ENCODE measurements at places on chromosomes 7 and 10.

- DNase-seq, result no peak
These were observed 2.1 kb downstream of the SLC25A40 start for GRCh38 chr7:87874066-87874465.

- DNase-seq, result no peak
These were observed 33.3 kb upstream of the OTUD1 start for GRCh38 chr10:23405540-23405939.

DNA sequence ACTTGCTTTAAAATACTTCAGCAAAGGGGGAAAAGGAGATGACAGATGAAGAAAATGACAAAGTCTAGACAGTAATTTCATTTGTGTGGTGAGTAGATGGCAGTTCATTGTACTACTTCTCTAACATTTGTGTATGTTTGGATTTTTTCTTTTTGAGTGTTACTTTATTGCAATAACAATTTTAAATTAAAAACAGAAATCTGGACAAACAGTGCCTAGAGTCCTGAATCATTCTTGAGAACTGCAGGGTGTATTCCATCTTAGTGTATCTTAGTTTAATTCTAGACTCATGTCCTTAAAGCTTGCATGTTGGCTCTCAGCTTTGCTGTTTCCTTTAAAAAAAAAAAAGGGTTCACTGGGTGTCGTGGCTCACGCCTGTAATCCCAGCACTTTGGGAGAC, 31.1 kb downstream of the HOXA1 start:
- DNase-seq, result no peak

DNA sequence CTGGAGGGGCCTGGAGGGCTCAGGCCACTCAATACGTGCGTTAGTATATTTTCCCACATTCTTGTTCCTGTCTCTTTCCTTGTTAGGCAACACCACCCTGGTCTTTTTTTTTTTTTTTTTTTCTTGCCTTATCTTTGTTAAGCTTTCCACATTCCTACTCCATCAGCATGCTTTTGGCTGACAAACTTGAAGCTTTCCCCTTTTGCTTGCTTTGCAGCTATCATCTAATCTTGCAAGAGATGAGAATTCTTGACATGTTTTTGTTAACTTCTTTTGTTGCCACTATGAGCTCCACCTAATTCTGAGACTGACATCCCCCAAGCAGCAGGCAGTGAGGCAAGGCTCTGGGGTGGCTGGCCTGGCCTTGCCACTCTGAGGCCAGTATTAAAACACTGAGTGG, 52.5 kb upstream of the NRP1 start:
- no peak for DNase-seq

GRCh38 chr7:55339033-55340000, 25.8 kb upstream of the LANCL2 start:
- DNase-seq, result no peak

- peak; percentile 44 for DNase-seq
These were observed 52.1 kb downstream of the CFAP46 start for GRCh38 chr10:132890301-132890700.

DNA sequence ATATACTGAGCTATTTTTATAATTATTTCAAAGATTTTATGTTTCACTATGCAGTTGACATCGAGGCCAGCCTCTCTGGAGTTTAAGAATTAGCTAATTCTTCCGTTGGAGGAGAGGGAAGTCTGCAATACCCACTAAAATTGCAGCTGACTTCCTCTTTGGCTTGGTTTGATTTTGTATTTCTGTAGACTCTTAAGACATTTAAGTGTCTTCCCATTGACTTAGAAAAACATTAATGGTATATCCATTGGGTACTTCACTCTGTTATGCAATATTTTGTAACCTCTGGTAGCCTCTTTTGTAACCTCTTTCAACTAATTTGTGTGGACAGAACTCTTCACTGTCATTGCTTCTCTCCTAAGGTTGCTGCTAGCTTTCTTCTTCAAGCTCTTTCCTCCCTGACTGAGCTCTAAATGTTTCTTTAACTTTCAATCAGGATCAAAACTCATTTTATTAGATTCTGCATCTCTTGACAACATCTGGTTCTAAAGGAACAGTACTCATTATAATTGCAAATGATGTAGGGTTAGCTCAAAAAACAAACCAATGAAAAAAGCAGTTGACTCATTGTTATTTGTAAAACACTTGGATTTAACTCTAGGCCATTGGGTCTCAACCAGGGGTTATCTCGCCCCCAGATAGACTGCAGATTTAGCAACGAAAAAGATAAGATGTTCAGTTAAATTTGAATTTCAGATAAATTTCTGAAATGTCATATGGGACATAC, 1.7 kb upstream of the ANKRD22 start:
- DNase-seq, result no peak

GRCh38 chr7:956031-956430, 1.6 kb upstream of the ADAP1 start:
- DNase-seq, result peak; percentile 58

GRCh38 chr7:142870566-142871259, 14.8 kb downstream of the TRPV6 start:
- DNase-seq, result no peak

GRCh38 chr7:76231583-76231982, 29.9 kb downstream of the SRRM3 start:
- no peak for DNase-seq

GRCh38 chr10:113643183-113643582, 20.7 kb downstream of the NRAP start:
- no peak for DNase-seq

- no peak for DNase-seq
These were observed 235.1 kb downstream of the SEMA3E start for GRCh38 chr7:83413831-83414230.

DNA sequence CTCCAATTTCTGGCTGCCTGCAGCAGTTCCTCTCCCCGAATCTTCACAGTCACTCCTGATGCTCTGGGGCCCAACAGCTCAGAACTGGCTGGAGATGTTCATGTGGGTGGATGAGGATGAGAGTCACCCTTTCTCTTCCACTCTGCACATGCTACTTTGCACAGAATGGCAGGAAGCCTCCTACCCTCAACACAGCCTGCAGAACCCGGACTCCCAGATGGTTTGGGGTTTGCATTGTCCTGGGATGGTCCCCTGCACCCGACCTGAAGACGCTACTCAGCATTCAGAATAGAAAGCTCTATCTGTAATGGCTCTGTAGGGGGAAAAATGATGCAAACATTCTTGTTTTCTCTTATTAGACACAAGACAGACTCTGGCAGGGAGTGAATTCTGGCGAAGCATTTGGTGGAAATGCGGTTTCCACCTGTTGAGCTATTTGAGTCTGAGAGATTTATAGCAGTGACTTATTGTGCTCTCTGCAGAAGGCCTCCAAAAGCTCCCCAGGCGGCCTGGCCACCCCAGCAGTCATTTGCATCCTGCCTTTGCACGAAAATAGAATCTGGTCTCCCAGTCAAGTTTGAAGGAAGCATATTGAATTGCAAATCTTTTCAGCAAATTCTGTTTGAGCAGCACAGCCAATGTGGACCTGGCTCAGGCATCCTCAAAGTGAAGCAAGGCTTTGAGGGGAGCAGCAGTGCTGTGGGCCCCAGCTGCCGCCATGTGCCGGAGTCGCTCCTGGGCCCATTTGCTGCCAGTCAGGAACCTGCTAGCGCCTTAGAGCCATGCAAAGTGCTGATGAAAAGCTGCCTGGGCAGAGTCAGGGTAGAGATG, 309.3 kb downstream of the TCERG1L start:
- peak; percentile 50 for DNase-seq

DNA sequence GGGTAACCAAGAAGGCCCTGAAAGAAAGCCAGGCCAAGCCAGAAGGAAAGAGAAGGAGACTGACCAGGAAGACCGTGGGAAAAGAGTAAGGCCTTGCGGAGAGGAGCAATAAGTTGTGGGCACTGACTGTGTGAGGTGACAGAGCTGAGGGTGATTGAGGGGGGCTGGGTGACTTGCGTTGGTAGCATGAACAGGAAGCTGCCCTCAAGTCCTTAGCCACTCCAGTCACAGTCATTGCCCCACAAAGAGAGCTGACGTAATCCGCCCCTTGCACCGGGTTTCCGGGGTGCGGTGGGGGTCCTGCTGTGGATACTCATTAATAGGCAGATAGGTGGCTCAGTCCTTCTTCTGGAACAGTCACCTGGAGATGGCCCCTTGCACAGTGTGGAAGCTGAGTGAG, 16.1 kb upstream of the DMBT1 start:
- DNase-seq, result no peak

GRCh38 chr10:61896854-61897661, 4.4 kb upstream of the ARID5B start:
- DNase-seq, result peak; percentile 72

- no peak for DNase-seq
These were observed 25.5 kb downstream of the SHOC2 start for GRCh38 chr10:110944792-110945396.

GRCh38 chr10:62710182-62710581, 94.3 kb upstream of the ADO start:
- DNase-seq, result no peak

DNA sequence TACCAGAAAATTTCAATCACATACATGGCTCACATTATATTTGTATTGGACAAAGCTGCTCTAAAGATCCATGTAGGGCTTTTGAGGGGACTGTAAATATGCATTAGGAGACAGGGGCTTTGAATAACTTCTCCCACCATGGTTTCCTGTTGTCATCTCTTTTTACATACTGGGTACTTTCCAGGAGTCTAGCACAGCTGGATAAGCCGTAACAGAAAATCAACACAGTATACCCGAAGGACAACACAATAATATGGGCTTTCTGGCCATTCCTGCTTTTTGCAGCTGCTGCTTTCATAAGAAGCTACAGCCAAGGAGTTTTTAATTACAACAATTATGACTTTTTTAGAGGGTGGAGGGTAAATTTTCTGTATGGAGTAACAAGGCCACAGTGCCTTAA, 63.4 kb upstream of the SRPK2 start:
- DNase-seq, result no peak

- DNase-seq, result no peak
These were observed 8.4 kb downstream of the ETV1 start for GRCh38 chr7:13981070-13981469.

DNA sequence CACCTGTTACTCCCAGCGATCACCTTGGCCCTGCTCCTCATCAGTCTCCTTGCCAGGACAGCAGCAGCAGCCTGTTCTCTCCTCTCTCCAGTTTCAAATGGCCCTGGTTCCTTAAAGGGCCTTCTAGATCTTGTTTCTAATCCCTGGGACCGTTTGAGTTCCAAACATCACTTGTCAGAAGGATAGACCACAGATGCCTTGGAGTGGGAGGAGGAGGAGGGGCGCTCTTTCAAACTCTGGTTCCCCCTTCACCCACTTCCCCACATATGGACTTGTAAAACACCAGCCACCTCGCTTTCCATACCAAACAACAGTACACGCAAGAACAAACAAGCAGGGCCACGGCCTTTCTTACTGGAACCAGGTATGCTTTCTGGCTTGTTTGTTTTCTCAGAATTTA, 104.8 kb downstream of the PLXNA4 start:
- no peak for DNase-seq

Measured in activated effector memory CD4-positive, alpha-beta T cell treated with anti-CD3 and anti-CD28 coated beads, Interleukin-2, amount 50 U/mL, for 16 hours (primary cell).